Activated CD4-positive, alpha-beta T cell treated with anti-CD3 and anti-CD28 coated beads, Interleukin-2, amount 50 U/mL, for 1 hour (primary cell): ENCODE measurements at places on chromosomes 16 and 17.
A peak's percentile ranks its signal among the peaks of the same experiment; 100 is the strongest.

DNA sequence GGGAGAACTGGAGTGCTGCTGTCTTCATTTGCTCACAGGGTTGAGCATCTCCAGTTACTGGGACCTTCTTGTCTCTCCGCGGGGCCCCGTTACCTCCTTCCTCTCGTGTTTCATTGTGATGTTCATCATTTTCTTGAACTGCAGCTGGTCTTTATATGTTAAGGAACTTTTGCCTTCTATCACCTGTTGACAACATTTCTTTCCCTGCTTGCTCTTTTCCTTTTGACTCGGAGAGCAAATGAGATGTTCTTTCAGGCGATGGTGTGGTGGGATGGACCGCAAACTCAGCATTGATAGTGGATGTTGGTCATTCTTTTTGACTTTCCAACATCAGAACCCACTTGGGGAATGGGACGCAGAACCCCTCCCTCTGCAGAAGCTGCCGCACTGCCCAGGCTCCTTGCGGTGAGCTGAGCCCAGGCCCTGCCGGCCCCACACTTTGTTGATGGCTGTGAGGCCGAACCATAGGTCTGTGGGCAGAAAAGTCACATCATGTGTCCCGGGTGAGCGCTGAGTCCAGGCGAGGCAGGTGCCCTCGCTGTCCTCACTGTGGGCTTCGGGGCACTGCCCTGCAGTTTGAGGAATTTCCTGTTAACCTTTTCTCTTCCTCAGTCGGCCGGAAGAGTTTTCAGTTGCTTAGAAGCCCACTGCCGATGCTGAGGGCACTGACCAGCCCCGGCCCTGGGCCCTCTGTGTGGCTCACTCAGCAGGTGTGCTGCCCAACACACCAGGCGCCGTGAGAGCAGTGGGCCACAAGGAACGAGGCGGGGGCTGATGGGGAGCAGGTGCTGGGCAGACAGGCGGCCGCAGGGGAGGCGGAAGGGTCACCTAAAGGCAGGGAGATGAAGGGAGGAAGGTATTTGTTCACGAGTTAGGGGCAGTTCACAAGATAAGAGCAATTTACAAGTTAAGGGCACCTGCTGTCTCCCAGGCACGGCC is 7.4 kb downstream of the RPL13 start:
- DNase-seq, result no peak

- DNase-seq, result no peak
Observed at GRCh38 chr16:68617734-68618133, 27.4 kb upstream of the CDH3 start.

DNA sequence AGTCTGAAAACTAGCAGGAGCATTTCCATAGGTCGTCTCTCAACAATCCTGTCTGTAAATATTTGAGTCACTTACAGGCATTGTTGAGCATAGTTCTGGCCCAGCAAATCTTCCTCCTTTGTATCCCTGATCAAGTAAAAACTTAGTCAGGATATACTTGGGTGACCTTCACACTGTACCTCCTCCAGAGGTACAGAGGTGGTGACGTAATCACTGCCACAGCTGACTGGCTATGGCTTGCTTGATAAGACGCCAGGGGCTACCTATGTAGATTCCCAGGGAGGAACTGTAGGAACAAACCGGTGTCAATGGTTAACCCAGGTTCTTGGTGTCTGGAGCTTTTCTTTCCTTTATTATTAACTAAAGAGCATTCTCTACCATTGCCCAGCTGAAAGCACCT is at the start of gene KCNJ16:
TSS of gene KCNJ16 (plus strand) at position 270 of the 400 bp plus-strand sequence. CDS start 56,863 bp downstream, outside the sequence.
- no peak for DNase-seq

DNA sequence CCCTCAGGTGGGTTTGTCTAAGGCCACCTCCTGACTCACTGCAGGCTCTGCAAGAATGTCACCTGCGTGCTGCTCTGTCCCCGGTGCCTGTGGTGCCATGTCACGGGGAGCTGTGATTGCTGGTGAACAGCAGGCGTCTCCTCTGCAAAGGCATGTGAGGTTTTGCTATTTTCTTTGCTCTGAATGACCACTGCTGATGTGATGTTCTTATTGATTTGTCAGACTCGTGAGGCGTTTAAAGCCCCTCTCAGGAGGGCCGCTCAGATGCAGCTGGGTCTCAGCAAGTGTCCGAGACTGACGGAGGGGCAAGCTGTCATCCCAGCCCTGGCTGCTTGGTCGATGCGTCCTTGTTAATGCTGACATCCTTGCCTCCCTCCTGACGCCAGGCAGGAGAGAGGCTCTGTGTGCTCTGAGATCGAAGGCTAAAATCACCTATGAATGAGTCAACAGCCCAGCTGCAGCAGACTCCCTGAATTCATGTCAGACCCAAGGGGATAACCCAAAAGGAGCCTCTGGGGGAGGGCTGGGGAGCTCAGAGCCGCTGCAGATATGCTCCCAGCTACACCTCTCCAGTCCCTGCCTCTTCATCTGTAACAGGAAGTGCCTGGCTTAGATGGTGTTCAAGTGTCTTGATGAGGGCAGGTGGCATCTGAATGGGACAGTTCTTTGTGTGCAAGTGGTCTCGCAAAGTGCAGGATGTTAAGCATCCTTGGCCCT is 11.8 kb upstream of the PEMT start:
- DNase-seq, result no peak

- DNase-seq, result no peak
Observed at GRCh38 chr17:40827746-40828453, 5.5 kb upstream of the KRT10 start.

DNA sequence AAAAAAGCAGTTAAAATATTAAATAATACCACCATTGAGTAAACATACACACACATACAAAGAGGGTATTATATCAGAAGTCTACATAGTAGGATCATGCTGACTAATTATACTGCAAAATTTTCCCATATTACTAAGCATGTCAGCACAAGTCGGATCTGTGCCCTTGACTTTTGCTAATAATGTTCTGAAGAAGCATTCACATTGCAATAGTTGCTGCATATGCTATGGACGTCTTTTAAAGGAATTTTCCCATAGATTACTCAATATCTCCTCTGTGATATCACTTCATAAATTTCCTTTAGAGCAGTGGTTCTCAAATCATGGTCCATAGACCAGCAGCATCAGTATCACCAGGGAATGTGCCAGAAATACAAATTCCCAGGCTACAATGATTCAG is 110.9 kb upstream of the NUDT7 start:
- DNase-seq, result no peak

DNA sequence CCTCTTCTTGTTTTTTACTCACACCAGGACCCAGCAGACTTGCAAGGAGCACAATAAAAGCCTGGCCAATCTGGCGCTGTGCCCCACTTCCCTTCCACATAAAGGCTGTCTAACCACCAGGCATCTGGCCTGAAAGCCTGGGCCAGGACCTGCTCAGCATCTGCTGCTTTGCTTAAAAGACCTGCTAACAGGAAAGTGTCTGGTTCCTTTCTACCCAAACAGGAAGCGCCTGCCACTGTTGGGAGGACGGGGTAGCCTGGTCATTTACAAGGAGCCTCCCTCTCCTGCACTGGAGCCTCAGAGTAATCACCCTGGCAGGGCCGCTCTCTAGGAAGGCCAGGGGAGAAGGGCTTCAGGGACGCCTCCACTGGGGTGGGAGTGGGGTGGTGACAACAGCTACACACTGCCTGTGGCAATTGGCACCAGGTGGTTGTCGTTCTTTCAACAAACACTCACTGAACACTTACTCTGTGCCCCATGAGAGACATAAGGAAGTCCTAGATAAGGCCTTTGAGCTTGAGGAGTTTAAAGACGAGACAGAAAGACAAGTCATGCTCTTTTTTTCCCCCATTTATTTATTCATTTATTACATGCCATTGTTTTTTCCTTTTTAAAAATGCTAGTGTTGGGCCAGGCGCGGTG is 6.3 kb upstream of the MMP28 start:
- DNase-seq, result peak; percentile 8

DNA sequence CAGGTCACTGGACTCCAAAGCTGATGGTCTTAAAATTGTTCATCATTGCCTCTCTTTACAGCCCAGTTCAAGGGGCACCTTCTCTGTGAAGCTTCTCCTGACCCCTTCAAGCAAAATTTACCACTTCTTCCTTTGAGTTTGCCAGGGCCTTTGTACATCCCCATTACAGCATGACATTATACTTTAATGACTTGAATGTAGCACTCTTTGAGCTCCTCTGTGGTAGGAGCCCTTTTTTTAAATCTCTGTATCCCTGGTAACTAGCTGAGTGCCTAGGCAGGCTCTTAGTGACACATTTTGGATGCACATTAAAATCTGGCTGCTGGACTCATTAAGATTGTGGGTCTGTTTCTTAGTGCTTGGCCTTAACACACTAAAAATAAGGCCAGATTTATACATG is 412.1 kb downstream of the CA10 start:
- DNase-seq, result no peak

DNA sequence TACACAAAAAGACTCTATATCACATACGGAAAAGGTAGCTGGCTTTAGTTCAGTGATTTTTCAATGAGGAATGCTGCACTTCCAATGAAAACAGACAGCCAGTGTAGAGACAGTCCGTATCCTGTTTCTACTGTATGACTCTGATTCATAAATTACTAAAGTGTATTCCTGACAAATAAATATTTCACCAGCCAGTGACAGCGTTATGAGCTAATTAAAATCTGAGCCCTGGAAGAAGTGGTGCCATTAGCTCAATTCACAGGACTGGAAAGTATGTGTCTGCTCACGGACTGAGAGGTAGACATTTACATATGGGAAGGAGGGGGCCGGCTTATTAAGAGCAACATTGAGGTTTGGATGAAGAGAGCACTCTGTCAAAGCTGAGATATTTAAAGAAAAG is 207.9 kb upstream of the RBFOX1 start:
- DNase-seq, result no peak

GRCh38 chr17:7781429-7781828 is 52.6 kb upstream of the KDM6B start:
- no peak for DNase-seq
